T-helper 17 cell (primary cell): ENCODE measurements at places on chromosomes 7 and 10.

DNA sequence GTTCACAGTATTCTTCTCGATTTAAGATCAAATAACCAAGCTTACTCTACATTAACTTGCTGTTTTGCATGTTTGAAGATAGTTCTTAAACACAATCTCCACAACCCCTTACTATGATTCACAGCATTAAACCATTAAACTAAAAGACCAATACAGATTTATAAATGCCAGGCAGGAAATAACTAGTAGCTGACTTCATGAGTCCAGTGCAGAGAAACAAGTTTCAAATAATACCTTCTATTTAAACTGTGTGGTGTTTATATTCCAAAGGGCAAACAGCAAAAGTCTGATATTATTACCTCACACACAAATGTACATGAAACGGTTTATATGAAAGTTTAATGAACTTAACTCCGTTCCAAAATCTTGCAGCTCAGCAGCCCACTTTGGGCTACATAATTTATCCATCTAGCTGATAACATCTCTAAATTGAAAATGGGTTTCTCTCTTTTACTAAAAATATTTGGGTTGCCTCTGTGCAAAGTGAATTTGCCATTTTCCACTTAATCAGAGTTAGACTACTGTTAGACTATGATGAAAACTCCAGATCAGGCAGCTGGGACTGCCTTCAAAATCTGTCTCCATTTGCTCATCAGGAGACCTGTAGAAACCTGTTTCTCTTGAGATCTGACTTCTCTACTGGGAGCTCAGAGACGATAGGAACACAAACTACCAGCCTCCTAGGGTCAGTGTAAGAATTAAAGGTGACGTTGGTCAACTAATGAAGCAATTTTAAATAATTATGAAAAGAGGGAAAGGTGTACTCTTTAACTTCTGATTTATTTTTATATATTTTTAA lies 287.3 kb downstream of the FZD1 start:
- no peaks in the 10 kb centered on the region for H3K27me3 ChIP-seq
- H3K4me3 ChIP-seq, result no peak overlapping the region
- H3K27ac ChIP-seq, result no peak overlapping the region
- DNase-seq, result no peak
- H3K36me3 ChIP-seq, result no peaks in the 10 kb centered on the region

GRCh38 chr7:20474249-20474648 lies 141.2 kb upstream of the ABCB5 start:
- no peaks in the 10 kb centered on the region for H3K27me3 ChIP-seq
- H3K27ac ChIP-seq, result no peak overlapping the region
- no peak for DNase-seq
- no peaks in the 10 kb centered on the region for H3K4me1 ChIP-seq

DNA sequence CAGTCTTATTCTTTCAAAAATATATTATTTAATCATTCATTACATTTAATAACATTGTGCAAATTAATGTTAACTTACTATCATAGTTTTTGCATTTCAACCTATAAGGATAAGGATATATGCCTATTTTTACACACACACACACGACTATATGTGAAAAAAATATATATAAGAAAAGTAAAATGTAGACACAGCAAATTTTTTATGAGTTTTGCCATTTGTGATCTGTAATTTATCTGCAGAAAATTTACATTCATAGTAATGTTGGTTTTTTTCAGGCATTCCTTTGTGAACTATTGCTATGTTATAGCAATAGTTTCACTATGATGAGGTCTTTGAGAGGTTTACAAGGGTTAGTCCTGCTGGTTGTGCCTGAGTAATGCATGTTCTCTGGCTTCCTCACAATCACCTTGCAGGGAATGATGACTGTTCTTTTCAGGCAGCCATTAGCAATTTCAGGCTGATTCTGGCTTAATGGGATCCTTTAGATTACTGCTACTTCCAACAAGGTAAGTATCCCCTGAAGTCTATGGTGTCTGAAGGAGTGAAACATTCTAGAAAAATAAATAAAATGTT lies 183.7 kb upstream of the CDK1 start:
- peaks cover 2% of the 10 kb centered on the region for H3K36me3 ChIP-seq
- H3K4me3 ChIP-seq, result no peak overlapping the region
- H3K27ac ChIP-seq, result no peak overlapping the region
- peaks cover 3% of the 10 kb centered on the region for H3K4me1 ChIP-seq

GRCh38 chr10:51000164-51000563 lies 74.1 kb upstream of the PRKG1 start:
- H3K4me1 ChIP-seq, result no peaks in the 10 kb centered on the region
- H3K27me3 ChIP-seq, result peaks cover 26% of the 10 kb centered on the region
- no peak overlapping the region for H3K4me3 ChIP-seq
- H3K36me3 ChIP-seq, result no peaks in the 10 kb centered on the region
- no peak for DNase-seq

- peak overlapping the region; percentile 91 for H3K27ac ChIP-seq
- DNase-seq, result no peak
- peaks cover 4% of the 10 kb centered on the region for H3K36me3 ChIP-seq
- H3K4me3 ChIP-seq, result peak overlapping the region; percentile 91
- peaks cover 16% of the 10 kb centered on the region for H3K4me1 ChIP-seq
- no peaks in the 10 kb centered on the region for H3K27me3 ChIP-seq
These were observed 112.5 kb downstream of the MAD1L1 start for GRCh38 chr7:2120251-2120660.

DNA sequence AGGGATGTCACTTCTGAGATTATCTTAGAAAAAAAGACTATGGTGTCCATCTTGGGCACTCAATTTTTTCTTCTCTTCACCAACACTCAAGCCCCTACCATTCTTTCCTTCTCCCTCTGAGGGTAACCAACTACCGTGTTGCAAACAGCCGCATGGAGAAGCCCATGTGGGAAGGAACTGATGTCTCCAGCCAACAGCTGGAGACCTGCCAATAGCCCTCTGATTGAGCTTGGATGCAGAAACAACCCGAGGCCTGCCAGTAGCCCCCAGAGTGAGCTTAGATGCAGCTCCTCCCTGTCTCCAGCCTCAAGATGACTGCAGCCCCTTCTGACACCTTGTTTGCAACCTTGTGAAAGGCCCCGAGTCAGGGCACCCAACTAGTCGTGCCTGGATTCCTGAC lies 36.4 kb upstream of the CHCHD3 start:
- no peaks in the 10 kb centered on the region for H3K36me3 ChIP-seq
- no peak overlapping the region for H3K4me3 ChIP-seq
- H3K4me1 ChIP-seq, result peaks cover 4% of the 10 kb centered on the region
- H3K27ac ChIP-seq, result no peak overlapping the region

DNA sequence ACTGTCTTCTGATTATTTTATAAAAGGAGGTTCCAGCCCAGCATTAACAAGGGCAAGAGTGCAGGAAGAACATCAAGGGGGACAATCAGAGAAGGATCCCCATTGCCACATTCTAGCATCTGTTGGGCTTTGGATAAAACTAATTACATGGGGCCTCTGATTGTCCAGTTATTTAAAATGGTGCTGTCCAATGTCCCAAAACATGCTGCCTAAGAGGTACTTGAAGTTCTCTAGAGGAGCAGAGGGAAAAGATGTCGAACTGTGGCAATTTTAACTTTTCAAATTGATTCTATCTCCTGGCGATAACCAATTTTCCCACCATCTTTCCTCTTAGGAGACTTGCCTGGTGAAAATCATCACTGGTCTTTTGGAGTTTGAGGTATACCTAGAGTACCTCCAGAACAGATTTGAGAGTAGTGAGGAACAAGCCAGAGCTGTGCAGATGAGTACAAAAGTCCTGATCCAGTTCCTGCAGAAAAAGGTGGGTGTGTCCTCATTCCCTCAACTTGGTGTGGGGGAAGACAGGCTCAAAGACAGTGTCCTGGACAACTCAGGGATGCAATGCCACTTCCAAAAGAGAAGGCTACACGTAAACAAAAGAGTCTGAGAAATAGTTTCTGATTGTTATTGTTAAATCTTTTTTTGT lies 2.3 kb downstream of the IL6 start:
- H3K36me3 ChIP-seq, result peaks cover under 1% of the 10 kb centered on the region
- peaks cover 30% of the 10 kb centered on the region for H3K27me3 ChIP-seq
- H3K4me1 ChIP-seq, result peaks cover 11% of the 10 kb centered on the region
- no peak for DNase-seq
- no peak overlapping the region for H3K27ac ChIP-seq

GRCh38 chr7:114670676-114671075 lies 251.2 kb upstream of the MDFIC start:
- H3K27me3 ChIP-seq, result no peaks in the 10 kb centered on the region
- no peak for DNase-seq
- no peak overlapping the region for H3K4me3 ChIP-seq

DNA sequence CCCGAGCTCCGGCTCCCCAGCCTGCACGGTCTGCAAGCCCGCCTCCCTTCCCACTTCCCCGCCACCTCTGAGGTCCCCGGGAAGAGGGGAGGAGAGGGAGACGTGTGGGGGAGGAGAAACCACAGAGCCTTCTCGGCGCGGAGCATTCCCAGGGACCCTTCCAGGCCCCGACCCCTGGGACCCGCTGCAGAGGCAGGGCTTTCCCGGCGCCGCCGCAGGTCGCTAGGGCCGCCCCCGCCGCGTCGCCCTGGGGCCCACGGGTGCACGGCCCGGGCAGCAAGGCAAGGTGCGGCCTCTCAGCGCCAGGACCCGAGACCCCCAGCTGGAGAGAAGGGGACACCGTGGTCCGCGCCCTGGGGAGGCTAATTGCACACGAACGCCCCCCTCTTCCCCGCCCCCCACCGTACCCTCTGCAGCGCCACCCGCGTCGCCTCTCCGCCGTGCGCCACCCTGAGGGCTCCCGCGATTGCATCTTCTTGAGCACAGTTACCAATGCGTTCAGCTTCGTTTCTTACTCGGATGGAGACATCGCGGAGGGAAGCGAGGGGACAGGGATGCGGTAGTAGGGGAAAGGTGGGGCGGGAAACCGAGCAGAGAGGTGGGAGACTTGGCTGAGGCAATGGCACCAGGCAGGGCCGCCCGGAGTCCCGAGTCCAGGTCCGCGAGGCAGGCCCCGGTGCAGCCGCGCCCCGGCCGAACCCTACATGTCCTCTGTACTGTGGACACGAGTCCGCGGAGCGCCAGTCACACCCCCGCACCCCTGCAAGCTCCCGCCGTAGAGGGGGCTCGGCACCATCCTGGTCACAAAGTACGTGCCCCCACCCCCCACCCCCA lies 28.9 kb downstream of the SKIDA1 start:
- peaks cover 12% of the 10 kb centered on the region for H3K4me1 ChIP-seq
- peaks cover 5% of the 10 kb centered on the region for H3K36me3 ChIP-seq
- DNase-seq, result peak; percentile 41
- peak overlapping the region; percentile 91 for H3K4me3 ChIP-seq
- H3K27me3 ChIP-seq, result peaks cover 47% of the 10 kb centered on the region
- no peak overlapping the region for H3K27ac ChIP-seq

DNA sequence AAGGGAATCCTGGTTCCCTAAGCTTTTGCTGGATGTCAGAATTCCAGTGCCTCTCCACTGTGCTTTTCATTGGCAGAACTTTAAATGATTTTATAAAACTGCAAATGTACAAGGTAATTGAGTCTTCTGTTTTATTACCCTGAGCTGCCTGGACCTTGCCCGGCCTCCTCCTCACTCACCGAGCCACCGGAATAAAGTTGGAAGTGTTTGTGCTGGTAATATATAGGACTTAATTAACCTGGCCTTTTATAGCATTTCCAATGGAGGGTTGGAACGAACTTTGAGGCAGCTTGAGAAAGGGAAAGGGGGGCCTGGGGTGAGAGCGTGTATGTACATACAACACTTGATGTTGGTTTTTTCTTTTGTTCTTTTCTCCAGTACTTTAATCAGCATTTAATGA lies 43.4 kb downstream of the ZNF503 start:
- H3K27me3 ChIP-seq, result peaks cover 35% of the 10 kb centered on the region
- no peak overlapping the region for H3K4me3 ChIP-seq
- DNase-seq, result no peak
- no peak overlapping the region for H3K27ac ChIP-seq

GRCh38 chr7:70497793-70498192 lies 634.2 kb upstream of the GALNT17 start:
- H3K4me3 ChIP-seq, result no peak overlapping the region
- no peaks in the 10 kb centered on the region for H3K36me3 ChIP-seq
- H3K27ac ChIP-seq, result no peak overlapping the region
- H3K27me3 ChIP-seq, result no peaks in the 10 kb centered on the region
- DNase-seq, result no peak

GRCh38 chr7:130356876-130357611 lies 12.4 kb downstream of the CPA5 start:
- no peak for DNase-seq
- H3K36me3 ChIP-seq, result no peaks in the 10 kb centered on the region
- H3K27ac ChIP-seq, result no peak overlapping the region
- no peak overlapping the region for H3K4me3 ChIP-seq
- H3K4me1 ChIP-seq, result no peaks in the 10 kb centered on the region

- H3K27me3 ChIP-seq, result no peaks in the 10 kb centered on the region
- no peak for DNase-seq
- no peak overlapping the region for H3K4me3 ChIP-seq
- peaks cover 4% of the 10 kb centered on the region for H3K36me3 ChIP-seq
- H3K27ac ChIP-seq, result peak overlapping the region; percentile 21
- peaks cover 43% of the 10 kb centered on the region for H3K4me1 ChIP-seq
These were observed 56.3 kb downstream of the NUDCD3 start for GRCh38 chr7:44434201-44434600.

- peaks cover 2% of the 10 kb centered on the region for H3K4me1 ChIP-seq
- H3K36me3 ChIP-seq, result peaks cover 4% of the 10 kb centered on the region
- no peak for DNase-seq
- H3K27me3 ChIP-seq, result no peaks in the 10 kb centered on the region
These were observed 76.0 kb downstream of the ATE1 start for GRCh38 chr10:121851786-121852185.

GRCh38 chr10:97705006-97705670 lies 8.4 kb upstream of the MARVELD1 start:
- H3K4me3 ChIP-seq, result no peak overlapping the region
- H3K36me3 ChIP-seq, result peaks cover 2% of the 10 kb centered on the region
- H3K27ac ChIP-seq, result no peak overlapping the region
- H3K27me3 ChIP-seq, result peaks cover 35% of the 10 kb centered on the region
- no peak for DNase-seq

- DNase-seq, result no peak
- peak overlapping the region; percentile 87 for H3K27ac ChIP-seq
- H3K27me3 ChIP-seq, result no peaks in the 10 kb centered on the region
- H3K4me1 ChIP-seq, result peaks cover 62% of the 10 kb centered on the region
These were observed 16.8 kb downstream of the IL2RA start for GRCh38 chr10:6045314-6045848.

- no peaks in the 10 kb centered on the region for H3K27me3 ChIP-seq
- peak; percentile 38 for DNase-seq
- H3K4me1 ChIP-seq, result peaks cover 30% of the 10 kb centered on the region
- peak overlapping the region; percentile 99 for H3K27ac ChIP-seq
These were observed 54.3 kb upstream of the KDM7A start for GRCh38 chr7:140230861-140231770.

GRCh38 chr7:27198871-27199801 lies 755 bp downstream of the HOXA13 start:
- peaks cover 6% of the 10 kb centered on the region for H3K36me3 ChIP-seq
- H3K4me3 ChIP-seq, result peak overlapping the region; percentile 84
- peak overlapping the region; percentile 86 for H3K27ac ChIP-seq
- H3K27me3 ChIP-seq, result peaks cover 78% of the 10 kb centered on the region
- H3K4me1 ChIP-seq, result peaks cover 33% of the 10 kb centered on the region

- peaks cover 8% of the 10 kb centered on the region for H3K27me3 ChIP-seq
- H3K36me3 ChIP-seq, result no peaks in the 10 kb centered on the region
- no peak overlapping the region for H3K4me3 ChIP-seq
These were observed 16.3 kb downstream of the ZNF804B start for GRCh38 chr7:88775838-88776237.

- no peak for DNase-seq
- no peak overlapping the region for H3K27ac ChIP-seq
- H3K36me3 ChIP-seq, result no peaks in the 10 kb centered on the region
- no peak overlapping the region for H3K4me3 ChIP-seq
These were observed 151.1 kb downstream of the ACTR3B start for GRCh38 chr7:152910545-152911225.

- DNase-seq, result no peak
- peaks cover 4% of the 10 kb centered on the region for H3K36me3 ChIP-seq
- peaks cover 33% of the 10 kb centered on the region for H3K27me3 ChIP-seq
- H3K4me3 ChIP-seq, result peak within 1 kb of the TSS; percentile 89
These were observed at the start of gene GDF10 for GRCh38 chr10:47299611-47300428. Gene GDF10, plus strand, starts transcription at chr10:47300197. Its CDS starts 455 bp downstream, at chr10:47300652.
